ENCODE measurements at places on chromosomes 5 and 9.

- no peak for DNase-seq
Measured at GRCh38 chr9:18608371-18608770, 134.4 kb downstream of the ADAMTSL1 start.

DNA sequence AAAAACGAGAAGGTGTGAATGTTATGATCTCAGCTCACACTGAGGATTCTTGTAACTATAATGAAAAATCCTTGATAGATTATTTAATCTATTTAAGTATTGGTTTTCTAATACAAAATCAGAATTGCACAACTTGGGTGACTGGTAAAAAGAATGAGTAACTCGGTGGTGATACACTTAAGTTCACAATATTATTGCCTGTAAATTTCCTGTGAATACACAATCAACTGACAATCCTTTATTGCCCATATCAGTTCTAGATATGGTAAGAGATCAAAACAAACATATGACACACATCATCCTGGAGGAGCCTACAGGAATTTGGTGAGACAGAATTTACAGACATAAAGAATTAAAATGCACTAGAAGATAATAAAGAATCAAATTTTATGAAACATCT, 14.1 kb upstream of the LURAP1L start:
- no peak for DNase-seq

GRCh38 chr5:95070453-95070852, 214.4 kb downstream of the MCTP1 start:
- no peak for DNase-seq

DNA sequence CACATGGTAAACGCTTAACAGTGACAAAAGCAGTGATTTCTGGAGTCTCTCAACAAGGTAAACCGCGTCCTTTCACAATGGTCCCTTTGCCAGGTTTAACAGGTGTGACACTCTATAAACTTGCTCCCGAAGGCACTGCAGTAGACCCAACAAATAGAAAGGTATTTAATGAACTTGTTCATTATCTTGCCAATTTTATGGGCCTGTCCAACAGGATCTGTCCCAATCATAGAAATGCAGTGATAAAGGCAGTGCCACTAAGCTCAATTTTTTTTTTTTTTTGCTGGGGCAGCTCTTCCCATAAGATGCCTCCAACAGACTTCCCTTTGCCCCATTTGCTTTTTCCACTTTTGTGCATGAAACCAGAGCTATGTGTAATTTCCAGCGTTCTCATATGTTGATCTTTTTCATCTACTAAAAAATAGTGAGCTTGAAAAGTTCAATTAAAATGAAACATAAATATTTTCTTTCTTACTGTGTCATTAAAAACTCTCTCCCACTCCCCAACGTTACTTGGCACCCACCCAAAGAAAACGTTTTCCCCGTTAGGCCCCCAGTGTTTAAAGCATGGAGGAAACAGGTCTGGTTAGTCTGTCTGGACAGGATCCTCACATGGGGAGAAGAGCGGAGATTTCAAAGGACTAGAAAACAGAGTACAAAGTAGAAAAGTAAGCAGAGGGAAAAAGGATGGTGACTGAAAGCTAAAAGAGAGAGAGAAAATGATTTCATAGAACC, 80.9 kb upstream of the SPATA31D4 start:
- no peak for DNase-seq

DNA sequence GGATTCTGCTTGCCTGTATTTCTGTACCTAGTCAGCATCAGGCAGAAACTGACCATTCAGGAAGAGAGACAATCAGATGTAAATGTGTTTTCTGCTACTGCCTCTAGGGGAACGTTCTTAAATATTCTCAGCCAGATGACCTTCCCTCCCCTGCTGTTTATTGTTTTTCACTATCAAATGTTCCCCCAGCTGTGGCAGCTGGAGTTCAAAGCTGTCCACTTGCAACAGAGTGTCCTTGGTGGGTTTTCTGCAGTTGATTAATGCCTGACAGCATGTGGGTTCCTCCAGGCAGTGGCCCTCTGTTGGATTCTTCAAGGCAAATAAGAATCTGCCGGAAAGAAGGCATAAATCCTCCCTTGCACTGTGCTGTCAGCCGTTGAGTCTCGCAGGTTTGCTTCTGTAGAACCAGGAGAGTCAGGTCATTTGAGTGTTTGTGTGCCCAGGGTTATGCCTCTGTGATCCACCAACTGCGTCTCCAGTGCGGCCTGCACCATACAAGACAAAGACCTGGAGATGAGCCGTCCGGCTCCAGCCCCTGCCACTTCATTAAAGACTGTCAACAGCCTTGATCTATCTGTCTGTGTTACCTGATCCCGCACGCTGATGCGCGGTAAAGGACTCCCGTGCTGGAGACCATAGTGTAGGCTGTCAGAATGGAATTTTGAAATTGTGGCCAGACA, 203.4 kb downstream of the GADD45G start:
- peak; percentile 39 for DNase-seq

DNA sequence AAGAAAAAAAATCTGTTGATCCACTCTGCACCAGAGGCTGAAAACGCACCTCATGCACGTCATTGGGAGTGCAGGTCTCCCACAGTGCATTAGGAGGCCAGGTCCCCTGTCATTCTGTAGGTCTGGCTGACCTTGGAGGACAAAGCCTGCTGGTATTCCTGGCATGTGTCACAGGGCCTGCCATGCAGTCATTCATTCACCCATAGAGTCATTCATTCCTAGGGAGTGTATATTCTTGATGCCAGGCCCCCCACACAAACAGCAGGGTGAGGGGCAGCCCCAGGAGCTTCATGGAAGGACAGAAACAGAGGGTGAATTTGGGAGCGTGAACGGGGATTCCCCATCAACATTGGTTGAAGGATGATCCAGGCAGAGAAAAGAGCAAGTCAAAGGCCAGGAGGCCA, 2.2 kb downstream of the GBGT1 start:
- DNase-seq: no peak

- no peak for DNase-seq
Measured at GRCh38 chr9:26171691-26172090, 493.4 kb upstream of the TUSC1 start.

DNA sequence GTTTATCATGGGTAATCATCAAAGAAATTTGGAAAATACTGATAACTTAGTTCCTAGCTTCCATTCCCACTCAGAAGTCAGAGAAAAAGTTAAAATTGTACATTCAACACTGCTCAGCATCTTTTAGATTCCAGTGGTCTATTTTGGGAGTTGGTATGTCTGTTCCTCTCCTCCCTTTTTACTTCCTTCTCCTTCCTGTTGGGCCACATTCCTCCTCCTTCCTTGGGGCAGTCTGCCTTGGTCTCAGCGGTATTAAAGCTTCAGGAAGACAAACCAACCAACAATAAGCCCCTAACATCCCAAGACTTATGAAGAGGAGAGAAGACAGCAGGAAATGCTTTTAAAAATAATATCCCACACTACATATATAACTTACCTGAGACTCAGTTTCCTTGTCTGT, 49.9 kb upstream of the SSBP2 start:
- no peak for DNase-seq

GRCh38 chr5:137838976-137839375, 28.7 kb upstream of the MYOT start:
- no peak for DNase-seq

DNA sequence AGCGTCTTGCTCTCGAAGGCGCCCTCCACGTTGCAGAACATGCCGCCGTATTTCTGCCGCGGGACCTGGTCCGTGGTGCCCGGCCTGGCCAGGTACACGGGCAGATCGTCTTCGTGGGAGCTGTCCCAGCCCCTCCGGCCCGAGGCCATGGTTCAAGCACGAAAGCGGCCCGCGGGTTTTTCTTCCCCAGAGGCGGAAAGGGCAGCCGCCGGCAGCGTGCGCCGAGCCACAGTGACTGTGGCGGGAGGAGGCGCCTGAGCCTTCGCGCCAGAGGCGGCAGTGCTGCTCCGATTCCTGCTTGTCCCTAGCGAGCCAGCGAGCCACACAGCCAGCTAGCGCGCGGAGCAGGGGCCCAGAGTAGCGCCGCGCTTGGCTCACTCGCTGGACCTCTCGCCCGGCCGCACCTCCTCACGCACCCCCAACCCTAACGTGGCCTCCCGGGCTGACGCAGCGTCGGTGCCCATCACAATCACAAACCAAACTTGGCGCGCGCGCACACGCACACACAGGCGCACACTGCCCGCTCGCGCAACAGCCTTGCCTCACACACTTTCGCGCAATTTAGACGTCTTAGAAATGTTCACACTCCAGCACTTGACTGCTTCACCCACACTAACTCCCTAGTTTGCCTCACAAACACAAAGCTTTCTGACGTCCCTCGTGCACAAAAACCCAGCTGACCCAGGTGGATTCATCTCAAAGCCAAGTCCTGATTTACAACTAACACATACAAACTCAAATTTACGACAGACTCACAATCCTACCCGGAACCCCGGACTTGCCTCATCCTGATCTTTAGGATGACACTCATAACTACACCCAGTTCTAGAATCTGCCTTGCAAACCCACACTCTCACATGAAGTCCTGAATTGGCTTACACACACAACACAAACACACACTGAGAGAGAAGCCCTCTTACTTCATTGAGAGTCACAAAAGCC, at the start of gene DPYSL3:
Gene DPYSL3, minus strand, starts transcription at position 359 of the 942 bp plus-strand sequence. Its CDS starts 210 bp downstream, at position 149.
- DNase-seq: peak; percentile 46

- no peak for DNase-seq
Measured at GRCh38 chr9:27154908-27155307, 45.9 kb downstream of the TEK start.

- no peak for DNase-seq
Measured at GRCh38 chr9:138048184-138048583, 170.6 kb downstream of the CACNA1B start.

DNA sequence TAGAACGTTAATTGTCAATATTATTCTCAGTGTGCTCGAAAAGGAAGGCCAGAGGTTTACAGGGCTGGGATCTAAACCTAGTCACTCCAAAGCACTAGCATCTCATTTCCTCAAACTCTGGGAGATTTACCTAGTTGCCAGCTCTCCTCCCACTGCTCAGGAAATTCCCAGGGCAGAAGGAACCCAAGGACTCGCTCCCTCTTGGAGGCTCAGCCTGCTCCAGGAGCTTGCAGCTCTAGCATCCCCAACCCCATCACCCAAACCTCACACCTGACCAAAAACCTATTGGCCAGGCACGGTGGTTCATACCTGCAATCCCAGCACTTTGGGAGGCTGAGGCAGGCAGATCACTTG, 26.0 kb downstream of the SERINC5 start:
- DNase-seq: no peak

DNA sequence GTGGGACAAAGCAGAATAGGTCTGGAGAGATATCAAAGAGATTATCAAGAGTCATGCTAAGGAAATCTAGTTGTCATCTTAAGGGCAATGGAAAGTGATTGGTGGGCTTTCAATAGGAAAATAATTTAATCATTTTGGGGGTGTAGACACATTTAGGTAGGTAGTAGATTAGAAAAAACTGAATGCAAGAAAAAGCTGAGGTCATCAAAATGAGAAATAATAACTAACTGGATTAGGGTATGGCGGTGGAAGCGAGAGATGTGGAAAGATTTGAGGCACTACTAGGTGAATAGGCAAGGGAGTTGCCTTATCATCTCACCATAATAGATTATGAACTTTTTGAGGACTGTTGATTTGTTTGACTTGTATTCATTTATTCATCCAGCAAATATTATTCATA, 393.2 kb upstream of the ZNF608 start:
- DNase-seq: no peak

- DNase-seq: no peak
Measured at GRCh38 chr9:118836891-118837290, 532.3 kb downstream of the BRINP1 start.

DNA sequence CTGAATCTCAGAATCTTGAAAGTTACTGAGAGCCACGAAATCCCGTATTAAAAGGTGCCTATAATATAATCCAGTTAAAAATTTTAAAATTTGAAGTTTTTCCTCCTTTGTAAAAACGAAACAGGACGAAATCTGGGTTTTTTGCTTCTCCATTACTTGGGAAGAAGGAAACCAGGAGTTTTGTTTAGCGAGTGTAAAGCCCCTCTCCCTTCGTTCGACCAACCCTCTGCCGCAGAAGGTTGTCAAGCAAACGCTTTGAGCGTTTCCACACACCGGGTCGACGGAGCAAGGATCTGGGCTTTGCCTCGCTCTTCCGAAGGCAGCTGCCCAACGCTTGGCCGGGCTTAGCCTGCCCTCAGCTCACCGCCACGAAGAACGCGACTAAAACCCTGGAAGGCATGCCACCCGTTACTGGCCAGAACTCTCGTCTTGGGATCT, 1.6 kb upstream of the FOXE1 start:
- DNase-seq: no peak
